Activated CD8-positive, alpha-beta memory T cell treated with anti-CD3 and anti-CD28 coated beads for 24 hours (primary cell): ENCODE measurements at places on chromosomes 2 and 18.

DNA sequence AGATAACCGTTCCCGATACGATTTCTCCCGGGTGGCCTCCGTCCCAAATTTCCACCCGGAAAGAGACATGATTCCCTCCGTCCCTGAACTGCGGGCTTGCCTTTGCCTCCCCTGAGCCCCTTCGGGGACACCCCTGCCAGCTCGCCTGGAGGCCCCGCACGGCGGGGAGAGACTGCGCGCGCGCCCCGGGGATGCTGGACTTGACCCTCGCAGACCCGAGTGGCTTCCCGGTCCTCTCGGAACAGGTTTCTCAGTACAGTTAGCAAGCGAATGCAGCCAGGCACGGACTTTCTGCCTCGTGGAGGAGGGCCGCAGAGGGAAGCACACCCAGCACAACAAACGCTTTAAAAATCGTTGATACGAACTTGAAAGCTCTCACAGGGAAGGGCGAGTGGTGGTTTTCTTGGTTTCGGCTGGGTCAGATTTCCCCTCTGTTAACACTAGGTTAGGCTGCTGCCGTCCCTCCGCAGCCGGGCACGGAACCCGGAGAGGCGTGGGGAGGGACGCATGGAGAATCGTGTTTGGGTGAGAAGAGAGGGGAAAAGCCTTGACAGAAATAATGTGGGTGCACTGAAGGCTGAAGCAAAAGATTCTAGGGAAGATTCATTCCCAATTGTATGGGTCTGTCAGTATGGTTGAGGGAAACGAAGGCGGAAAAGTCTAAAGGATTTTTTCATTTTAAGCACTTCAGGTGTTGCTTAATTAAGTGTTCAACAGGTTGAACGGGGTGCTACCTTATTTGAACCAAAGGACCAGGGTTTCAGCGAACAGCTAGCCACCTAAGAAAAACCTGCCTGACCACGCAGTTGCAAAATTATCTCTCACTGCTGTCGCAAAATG, 916 bp downstream of the TNFRSF11A start:
- peak; percentile 76 for DNase-seq

GRCh38 chr2:191250400-191250799, 5.2 kb downstream of the MYO1B start:
- no peak for DNase-seq

DNA sequence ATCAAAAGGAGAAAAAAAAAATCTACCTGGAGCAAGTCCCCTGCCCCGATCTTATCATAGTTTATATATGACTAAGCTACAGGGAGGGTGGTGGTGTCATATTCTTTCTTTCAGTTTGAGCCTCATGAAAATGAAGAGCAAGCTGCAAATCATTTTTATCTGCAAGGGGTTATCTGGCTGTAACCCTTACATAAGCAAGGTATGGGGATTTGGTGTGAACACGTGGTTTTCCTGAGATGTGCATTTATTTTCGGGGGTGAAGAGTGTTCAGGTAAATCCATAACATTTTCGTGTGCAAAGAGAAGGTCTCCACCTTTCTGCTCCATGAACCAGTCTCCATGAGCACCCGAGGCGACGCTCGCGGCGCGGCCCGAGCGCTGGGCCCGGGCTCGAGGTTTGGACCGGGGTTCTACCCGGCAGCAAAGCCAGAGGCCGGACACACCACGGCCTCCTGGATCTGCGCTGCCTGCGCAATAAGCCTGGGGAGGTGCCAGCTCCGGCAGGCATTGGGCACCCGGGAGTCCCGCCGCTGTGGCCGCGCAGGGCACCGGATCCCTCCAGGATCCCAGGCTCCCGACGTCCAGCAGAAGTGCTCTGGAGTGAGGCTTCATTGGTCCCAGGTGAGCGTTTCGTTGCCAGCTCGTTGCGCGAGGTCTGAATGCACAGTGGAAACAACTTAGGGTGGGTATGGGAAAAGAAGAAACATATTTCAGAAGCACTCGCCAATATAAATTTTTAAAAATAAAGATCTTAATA, 36.1 kb upstream of the GPD2 start:
- DNase-seq: peak; percentile 94

- peak; percentile 48 for DNase-seq
Observed at GRCh38 chr2:239603411-239604356, 202.9 kb upstream of the HDAC4 start.

DNA sequence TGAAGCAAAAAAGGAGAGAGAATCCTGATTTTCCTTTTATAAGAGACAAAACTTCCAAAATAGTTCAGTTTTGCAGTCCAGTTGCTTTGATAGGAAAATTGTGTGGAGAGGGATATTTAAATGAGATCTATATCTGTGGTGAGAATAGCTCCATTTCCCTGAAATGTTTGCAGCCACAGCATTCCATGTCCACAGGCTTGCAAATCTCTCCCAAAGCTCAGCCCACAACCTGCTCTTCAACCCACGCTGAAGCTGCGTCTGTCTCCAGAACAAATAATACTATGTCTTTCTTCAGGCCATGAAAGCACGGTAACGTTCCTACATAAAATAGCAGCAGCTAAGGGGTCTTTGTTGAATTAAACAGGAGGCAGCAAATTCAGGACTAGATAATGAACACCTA, 31.8 kb downstream of the TMEM17 start:
- DNase-seq: no peak

GRCh38 chr2:5725794-5726463, 33.7 kb downstream of the SOX11 start:
- DNase-seq: no peak

- DNase-seq: no peak
Observed at GRCh38 chr18:70181015-70181414, 24.5 kb downstream of the RTTN start.

- no peak for DNase-seq
Observed at GRCh38 chr2:72394541-72395070, 246.9 kb upstream of the CYP26B1 start.

GRCh38 chr18:6711467-6711866, 18.0 kb upstream of the ARHGAP28 start:
- no peak for DNase-seq

DNA sequence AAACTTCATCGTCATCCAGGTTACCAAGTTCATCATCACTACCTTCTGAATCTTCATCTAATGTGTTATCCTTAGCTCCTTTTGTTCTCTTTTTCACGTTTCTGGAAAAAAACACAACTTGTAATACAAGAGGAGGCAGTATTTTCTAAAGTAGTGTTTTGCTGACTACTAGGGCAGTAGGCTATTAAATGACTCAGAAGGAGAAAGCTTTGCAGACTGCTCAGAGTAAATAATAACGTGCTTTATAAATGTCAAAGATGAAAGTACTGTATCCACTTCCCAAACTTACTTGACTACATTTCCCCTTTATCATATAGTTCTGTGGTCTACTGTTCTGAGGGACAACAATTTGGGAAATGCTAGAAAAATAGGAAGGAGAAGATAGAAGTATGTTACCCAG, 15.6 kb downstream of the CEBPZOS start:
- DNase-seq: no peak

GRCh38 chr2:13260402-13260801, 543.7 kb downstream of the TRIB2 start:
- no peak for DNase-seq
